ENCODE measurements at places on chromosomes 7 and 10.

- DNase-seq, result no peak
Measured at GRCh38 chr7:55556031-55556430, 16.3 kb downstream of the VOPP1 start.

DNA sequence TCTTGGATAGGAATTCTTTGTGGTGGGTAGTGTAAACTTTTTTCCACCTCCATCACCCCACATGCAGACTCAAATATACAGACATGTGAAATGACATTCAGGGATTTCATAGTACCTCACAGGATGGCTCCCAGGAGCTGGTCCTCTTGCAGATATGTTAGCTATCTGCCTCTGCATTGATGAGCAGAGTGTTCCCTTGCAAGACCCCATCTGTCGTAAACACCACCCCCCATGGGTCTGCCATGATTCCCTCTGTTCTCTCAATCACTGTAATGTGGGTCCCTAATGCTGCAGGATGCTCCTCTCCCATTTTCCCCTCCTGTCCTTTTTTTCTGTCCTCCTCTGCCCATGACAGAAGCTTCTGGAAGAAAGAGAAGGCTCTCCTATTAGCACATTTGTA lies 391.2 kb upstream of the PODXL start:
- DNase-seq, result no peak

- DNase-seq, result no peak
Measured at GRCh38 chr7:151431281-151431767, 8.6 kb downstream of the CRYGN start.

- no peak for DNase-seq
Measured at GRCh38 chr10:76328348-76328747, 896.9 kb downstream of the LRMDA start.

GRCh38 chr10:29517352-29517923 lies 117.3 kb downstream of the SVIL start:
- DNase-seq, result no peak

DNA sequence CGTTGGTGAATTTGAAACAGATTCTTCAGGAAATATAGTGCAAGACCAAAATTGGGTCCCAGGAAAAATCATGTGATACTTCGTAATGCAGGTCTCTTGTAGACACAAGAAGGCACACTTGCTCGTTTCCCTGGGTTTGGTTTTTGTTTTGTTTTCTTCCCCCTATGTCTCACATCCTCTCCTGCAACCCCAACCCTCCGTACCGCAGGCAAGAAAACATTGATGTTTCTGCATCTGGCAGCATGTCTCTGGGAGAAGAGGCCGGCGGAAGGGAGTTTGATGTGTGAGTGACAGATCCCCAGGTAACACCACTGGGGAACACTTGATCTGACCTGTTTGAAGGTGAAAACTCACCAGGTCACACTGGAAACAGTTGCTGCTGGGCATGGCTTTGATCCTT lies 718.5 kb downstream of the AUTS2 start:
- DNase-seq, result no peak

DNA sequence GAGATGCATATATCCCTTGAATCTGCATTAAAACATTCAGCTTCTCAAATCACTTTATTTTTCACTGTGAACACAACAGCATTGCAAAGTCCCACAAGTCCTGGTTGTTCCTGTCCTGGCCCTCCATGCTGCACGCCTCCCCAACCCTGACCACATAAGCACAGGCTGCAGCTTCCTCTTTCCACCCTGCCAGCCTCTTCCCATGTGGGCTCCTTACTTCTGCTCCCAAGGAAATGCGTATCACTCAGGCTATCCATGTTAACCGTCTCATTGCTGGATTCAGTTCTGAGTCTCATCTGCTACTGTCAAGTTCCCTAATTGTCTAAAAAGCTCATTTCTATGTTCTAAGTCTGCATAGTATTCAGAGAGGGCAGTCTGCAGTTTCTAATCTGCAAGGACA lies 89.7 kb upstream of the ZPBP start:
- DNase-seq, result no peak

All from stimulated activated CD4-positive, alpha-beta T cell treated with anti-CD3 and anti-CD28 coated beads, Interleukin-15, amount 100 ng/mL, for 1 hour (primary cell).